ENCODE measurements at places on chromosomes 2 and 18.

- DNase-seq = no peak
Measured at GRCh38 chr2:99890568-99891427, 251.6 kb downstream of the AFF3 start.

- no peak for DNase-seq
Measured at GRCh38 chr2:24334245-24334633, 26.1 kb downstream of the ITSN2 start.

DNA sequence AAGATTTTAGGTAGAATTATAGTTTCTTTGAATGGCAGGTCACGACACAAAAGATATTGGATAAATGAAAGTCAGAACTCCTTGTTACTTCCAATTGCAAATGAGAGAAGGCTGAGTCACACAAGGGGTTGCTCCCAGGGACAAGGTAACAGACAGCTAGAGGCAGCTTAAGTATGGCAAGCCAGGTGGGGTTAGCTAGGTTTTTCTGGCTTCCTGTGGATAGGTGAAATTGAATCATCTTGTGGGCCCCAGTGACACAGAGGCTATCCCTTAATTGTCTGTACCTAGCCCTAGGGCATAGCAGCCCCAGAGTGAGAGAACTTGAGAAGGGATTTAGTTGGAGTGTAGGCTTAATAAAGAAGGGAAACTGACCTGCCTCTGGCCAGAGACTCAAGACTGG, 407.7 kb upstream of the SLC8A1 start:
- no peak for DNase-seq

DNA sequence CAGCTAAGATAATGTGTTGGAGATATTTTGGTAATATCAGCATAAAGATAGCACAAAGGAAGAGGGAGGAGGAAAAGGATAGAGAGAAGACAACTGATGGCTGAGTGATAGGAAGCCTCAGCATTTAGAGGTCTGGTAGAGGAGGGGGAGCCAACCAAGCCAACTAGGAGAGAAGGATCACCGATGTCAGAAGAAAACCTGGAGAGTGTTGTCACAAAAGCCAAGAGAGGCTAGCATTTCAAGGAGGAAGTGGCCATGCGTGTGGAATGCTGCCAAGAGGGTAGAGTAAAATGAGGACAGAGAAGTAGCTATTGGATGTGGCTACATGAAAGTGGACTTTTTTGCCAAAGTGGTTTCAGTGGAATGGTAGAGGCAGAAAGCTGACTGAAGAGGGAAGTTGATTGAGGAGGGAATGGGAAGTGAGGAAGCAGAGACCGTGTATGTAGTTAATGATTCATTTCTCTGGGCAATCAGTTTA, 34.3 kb downstream of the LCLAT1 start:
- DNase-seq = no peak

DNA sequence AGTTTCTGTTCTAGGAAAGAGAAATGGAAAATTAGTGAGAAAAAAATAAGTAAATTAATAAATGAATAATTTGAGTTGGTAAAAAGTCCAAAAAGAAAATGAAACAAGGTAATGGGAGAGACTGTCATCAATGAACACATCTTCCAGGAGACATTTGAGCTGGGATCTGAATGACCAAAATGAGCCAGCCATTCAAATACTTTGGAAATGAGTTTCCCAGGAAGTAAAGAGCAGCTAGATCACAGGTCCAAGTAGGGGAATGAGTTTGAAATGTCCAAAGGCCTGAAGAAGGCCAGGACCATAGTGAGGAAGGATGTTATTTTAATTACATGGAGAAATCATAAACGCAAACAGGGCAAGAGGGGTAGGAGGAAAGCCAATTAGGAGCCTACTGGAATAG, 6.6 kb upstream of the DNAH7 start:
- no peak for DNase-seq

DNA sequence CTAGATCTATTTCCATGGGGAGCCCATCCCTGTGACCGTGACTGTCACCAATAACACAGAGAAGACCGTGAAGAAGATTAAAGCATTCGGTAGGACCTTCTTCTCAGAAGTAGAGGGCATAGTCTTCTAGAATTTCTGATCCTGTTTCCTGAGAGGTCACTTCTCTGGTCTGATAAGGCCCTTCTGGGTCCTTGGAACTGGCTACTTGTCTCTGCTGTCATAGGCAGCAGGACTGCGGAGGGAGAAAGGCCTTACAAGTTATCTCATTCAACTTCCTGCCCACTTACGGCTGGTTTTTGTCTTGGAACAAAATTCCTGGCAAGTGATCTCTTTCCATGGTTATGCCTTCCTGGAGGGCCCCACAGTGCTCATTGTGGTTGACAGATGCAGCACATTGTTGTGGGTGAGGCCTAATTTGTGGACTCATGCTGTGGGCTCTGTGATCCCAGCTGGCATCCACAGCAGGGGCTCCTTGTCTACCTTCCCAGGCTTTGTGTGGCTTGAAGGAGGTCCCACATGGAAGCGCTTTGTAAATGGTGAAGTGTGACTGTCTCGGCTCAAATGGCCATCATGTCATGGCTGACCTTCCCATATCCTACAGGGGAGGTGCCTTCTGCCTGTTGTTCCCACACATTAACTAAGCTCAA, 22.0 kb downstream of the SAG start:
- no peak for DNase-seq

GRCh38 chr18:59509481-59510442, 150.7 kb upstream of the LMAN1 start:
- no peak for DNase-seq

- no peak for DNase-seq
Measured at GRCh38 chr2:11161747-11162146, 6.5 kb downstream of the SLC66A3 start.

DNA sequence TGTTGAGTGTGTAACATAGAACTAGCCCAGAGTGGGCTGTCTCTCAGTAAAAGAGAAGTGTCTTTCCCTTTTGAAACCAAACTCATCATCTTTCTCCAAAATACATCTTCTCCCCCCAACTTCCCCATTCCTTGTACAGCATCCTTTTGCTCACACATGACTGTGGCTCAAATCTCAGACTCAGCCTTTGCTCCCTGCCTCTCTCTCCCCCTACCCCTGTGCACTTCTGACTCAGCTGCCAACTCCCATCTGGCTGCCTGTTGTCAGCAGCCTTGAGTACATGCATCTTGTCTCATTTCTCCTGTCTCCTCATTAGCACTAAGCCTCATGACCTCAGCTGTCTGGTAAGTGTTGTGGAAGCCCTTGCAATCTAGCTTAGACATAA, 18.1 kb upstream of the MGAT4A start:
- no peak for DNase-seq

- DNase-seq = no peak
Measured at GRCh38 chr2:165408186-165408585, 61.3 kb upstream of the CSRNP3 start.

All from pulmonary artery endothelial cell (primary cell).